Activated CD8-positive, alpha-beta memory T cell treated with anti-CD3 and anti-CD28 coated beads for 1 hour (primary cell): ENCODE measurements at places on chromosomes 12 and 14.

GRCh38 chr12:116053479-116054200 lies 223.9 kb downstream of the MED13L start:
- DNase-seq, result no peak

GRCh38 chr14:48350971-48351370 lies 675.6 kb upstream of the MDGA2 start:
- no peak for DNase-seq

GRCh38 chr12:32988982-32989381 lies 92.4 kb upstream of the PKP2 start:
- DNase-seq, result no peak

DNA sequence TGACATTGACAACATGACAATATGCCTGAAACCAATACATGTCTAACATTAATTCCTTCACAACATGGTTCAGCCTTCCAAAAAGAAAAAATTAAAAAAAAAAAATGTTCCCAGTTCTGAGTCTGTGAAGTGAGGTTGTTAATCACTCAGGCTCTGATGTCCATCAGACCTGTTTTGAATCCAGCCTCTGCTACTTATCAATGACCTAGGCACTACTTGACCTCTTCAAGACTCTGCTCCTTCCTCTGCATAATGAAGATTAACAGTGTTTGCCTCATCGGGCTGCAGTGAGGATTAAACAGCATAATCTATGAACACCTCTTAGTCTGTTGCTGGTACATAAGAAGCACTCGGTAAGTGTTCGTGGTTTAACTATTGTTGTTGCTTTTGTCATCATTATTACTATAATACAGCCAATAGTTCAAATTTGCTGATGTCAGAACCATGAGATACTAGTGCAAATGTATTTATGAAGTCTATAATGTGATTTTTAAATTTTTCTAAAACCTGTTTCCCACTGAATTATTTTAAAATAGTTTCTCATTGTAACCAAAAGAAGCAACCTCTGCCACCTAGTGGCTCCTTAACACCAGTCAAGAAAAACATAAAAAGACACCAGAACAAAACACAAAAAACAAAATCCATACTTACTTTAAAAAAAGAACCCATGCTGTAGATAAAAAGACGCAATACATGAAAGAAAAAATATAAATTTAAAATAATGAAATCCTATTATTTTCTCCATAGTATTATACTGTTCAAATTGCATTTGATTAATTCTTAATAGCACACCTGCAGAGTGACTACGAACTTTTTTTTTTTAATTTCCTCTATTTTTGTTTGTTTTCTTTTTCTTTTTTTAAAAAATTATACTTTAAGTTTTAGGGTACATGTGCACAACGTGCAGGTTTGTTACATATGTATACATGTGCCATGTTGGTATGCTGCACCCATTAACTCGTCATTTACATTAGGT lies 20.3 kb upstream of the TMX1 start:
- DNase-seq, result no peak

DNA sequence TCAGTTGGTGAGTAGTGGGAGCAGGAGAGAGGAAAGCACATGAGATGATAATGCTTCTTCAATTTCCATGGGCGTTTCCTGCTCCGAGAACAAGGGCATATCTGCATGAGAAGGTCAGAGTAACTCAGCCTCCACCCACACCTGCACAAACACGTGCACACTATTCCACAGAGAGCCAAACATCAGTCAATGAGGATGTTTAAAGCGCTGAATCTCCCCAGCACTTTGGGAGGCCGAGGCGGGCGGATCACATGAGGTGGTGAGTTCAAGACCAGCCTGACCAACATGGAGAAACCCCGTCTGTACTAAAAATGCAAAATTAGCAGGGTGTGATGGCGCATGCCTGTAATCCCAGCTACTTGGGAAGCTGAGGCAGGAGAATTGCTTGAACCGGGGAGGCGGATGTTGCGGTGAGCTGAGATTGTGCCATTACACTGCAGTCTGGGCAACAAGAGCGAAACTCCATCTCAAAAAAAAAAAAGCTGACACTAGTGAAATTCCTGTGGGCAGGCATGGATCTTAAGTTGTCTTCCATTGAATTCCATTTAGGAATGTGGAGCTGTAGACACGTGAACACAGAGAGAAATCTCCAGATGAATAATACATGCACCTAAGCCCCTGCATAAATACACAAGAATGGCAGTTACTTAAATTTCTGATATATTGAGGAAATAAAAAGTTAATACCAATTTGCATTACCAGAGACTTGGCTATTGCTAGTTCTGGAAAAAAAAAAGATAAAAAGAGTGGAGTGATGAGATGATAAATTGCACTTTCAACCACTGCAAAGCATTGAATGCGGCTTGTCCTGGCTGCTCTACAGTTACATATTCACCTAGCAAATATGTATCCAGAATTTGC lies 1097.4 kb upstream of the TMEM132C start:
- no peak for DNase-seq

- DNase-seq, result no peak
These were observed 3.8 kb downstream of the TMEM179 start for GRCh38 chr14:104600805-104601204.

DNA sequence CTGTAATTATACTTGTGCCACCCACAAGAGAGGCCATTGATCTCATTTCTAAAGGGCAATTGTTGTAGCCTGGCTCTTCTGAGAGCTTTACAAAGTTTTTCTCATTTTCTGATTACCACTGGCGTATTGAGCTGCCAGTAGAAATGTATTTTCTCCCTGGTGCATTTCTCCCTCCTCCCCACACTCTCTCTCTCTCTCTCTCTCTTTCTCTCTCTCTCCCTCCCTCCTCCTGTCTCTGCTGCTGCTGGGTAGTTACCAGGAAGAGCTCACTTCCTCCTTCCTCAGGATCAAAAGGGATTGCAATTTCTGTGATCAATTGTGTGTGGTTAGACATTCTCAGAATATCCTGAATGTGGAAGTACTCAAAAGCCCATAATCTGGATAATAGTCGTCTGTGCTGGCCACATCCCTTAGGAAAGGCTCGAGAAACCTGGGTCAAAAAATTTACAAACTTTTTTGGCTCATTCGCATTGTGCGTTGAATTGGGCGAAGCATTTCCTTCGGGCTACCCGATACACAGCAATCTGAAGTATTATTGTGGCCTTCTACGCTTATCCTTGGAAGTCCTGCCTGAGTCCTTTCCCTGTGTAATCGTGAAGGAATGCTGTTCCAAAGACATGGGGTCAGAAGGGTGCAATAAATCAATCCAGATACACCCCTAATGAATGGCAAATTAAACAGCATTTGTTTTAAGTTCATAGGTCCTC lies 254.8 kb downstream of the MSRB3 start:
- no peak for DNase-seq

DNA sequence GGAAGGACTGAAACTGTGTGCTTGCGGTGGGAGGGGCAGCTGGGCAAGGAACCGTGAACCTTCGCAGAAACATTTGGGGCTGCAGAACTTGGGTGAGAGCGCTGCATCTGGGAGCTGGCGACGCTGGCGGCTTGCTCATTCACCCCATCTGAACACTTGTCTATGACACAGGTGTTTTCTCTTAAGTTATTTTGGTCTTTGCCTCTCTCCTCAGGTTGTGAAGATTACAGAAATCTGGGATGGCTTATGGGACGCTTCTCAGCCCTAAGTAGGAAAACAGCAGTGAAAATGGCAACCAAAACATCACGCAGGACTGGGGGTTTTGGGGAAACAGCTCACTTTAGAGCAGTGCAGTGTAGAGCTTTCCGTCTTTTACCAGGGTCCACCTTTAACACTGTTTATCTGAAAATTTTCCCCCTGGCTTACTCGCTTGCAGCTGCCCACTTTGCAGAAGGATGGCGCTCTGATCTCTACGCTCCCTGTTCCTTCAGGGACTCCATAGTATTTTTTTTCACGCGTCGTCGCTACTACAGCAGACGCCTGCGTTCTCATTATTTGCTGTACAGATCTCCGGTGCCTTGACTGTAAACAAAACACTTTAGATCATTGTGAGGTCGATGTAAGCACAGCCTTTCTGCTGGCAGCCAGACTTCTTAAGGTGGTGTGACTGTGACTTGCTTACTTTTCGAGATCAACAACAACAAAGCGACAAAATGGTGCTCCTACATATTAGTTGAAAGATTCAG lies 2.7 kb upstream of the CDKN1B start:
- no peak for DNase-seq

- DNase-seq, result peak; percentile 89
These were observed 9.2 kb downstream of the PHB2 start for GRCh38 chr12:6961278-6961694.

DNA sequence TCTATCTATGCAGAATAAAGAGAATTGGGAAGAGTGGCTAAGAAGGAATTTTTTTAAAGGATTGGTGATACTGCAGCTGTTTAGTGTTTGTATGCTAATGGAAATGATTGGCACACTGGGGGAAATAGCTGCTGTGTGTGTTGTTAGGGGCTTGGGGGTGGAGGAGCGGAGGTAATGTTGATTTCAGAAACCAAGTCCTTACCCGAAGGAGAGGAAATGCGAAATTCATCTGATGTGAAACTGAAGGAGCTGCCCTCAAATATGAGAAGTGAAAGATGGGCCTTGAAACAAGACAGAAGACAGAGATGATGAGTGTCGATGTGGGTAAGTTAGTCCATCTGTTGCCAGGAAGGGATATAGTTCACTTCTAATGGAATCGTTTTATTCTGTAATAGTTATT lies 21.2 kb upstream of the RNASE12 start:
- no peak for DNase-seq

DNA sequence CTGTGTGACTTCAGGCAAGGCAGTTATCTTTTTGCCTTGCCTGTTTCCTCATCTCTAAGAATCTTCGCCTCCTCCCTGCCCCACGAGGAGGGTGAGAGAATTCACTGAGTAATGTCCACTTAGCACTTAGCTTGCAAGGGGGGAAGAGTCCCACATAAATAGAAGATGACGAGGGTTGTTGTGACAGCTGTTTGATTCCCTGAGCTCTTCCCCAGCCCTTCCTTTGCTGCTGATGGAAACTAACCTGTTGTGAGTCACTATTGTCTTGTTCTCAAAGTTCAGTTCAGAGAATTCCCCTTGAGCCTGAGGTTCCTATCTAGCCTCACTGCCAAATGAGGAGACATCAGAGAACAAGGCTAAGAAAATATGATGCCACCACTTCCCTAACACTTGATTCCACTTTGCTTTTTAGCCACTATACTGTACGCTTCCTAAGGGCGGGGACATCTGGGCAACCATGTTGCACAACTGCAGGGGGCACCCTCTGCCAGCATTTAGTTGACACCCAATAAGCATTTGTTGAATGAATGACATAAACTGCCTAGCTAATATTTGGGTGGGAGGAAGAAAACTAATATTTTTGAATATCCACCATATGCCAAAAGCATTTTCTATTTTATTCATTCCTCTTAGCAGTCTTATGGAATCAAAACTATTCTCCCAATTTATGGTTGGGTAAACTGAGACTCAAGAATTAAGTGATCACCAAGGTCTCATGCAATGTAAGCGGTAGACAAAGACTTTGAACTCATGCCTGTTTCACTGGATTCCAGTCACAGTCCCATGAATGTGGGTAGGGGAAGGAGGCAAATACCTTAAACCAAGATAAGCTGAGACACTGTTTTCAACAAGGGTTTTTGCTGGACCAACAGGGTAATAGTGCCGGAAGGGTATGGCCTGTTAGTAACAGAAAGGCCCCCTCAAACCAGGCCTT lies 77.6 kb downstream of the ZFP36L1 start:
- no peak for DNase-seq

GRCh38 chr12:33349791-33350190 lies 89.8 kb downstream of the SYT10 start:
- no peak for DNase-seq

DNA sequence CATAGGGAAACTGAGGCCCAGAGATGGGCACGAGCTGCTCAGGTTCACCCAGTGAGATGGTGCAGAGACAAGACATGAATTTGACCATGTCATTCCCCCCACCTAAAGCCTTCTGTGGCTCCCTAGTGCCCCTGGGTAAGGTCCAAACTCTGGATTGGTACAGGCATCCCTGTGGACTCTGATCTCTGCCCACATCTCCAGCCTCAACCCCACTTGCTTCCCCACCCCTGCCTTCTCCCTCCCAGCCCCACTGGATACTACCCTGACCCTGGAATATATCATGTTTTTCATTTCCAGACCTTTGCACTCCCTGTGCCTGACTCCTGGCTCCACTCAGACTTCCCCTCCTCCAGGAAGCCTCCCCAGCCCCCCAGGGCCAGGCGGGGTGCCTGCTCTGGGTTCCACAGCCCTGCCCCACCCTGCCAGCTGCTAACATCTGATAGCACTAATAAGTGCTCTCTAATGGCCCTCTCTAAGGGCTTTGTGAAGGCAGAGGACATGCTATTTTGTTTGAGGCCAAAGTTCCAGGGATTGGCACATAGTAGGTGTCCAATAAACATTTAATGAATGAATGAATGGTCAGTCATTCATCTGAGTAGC lies 1.1 kb upstream of the SDSL start:
- DNase-seq, result no peak

- no peak for DNase-seq
These were observed 112.0 kb upstream of the CLEC14A start for GRCh38 chr14:38367922-38368321.

DNA sequence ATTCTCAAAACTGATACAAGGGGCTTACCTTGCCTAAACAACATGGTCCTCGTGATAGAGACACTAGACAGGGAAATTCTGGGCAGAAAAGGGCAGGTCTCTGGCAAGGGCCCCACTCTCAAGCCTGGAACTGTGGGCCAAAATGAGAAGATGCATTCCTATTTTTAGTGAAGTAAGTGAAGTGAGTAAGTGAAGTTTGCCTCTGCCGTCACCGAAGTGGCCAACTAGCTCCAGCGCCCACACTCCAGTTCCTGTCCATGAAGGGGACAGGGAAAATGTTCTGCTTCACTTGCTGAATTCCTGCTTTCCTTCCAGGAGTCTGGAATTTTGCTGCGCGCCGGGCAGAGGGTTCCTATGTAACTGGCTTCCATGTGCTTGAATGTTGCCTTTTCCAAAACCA lies 1035.6 kb upstream of the TMEM132C start:
- no peak for DNase-seq

DNA sequence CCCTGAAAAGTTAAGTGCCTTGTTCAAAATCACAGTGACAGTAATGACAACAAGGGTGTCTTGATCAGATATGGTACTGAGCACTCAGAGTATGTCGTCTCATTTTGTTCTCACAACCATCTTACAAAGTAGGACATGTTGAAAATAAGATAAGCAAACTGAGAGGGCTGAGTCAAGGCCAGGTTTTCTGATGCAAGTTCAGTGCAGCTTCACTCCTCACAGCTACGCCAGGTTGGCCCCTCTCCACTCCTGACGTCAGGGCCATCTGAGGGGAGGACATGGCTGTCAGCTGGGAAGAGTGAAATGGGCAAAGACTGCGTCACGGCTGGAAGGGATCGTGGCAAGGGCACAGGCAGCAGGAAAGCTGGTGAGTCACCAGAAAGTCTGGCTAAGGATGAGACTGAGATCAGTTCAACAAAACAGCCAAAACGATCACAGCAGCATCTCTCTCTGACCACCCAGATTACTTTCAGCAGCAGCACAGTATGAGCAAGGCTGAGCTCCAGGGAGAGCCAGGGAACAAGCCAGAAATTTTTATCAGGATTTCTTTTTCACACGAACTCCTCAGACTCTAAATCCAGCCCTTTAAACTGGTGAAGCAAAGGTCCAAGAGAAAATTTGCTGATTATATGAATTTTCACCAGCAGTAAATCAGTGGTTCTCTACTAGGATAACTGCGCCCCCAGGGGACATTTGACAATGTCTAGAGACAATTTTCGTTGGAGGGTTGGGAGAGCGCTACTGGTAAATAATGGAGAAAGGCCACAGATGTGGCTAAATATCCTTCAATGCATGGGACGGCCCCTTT lies 297.9 kb upstream of the AMIGO2 start:
- DNase-seq, result no peak

- no peak for DNase-seq
These were observed 948.2 kb downstream of the BCL11B start for GRCh38 chr14:98323836-98324235.
